Nephron progenitor cell (in vitro differentiated cells): ENCODE measurements at places on chromosomes 4 and X.

GRCh38 chr4:21664355-21664754, 284.2 kb downstream of the KCNIP4 start:
- no peak for DNase-seq

- DNase-seq, result no peak
Measured at GRCh38 chrX:19566359-19567222, 51.3 kb upstream of the MAP3K15 start.

- no peak for DNase-seq
Measured at GRCh38 chr4:161522031-161522430, 641.8 kb downstream of the FSTL5 start.

DNA sequence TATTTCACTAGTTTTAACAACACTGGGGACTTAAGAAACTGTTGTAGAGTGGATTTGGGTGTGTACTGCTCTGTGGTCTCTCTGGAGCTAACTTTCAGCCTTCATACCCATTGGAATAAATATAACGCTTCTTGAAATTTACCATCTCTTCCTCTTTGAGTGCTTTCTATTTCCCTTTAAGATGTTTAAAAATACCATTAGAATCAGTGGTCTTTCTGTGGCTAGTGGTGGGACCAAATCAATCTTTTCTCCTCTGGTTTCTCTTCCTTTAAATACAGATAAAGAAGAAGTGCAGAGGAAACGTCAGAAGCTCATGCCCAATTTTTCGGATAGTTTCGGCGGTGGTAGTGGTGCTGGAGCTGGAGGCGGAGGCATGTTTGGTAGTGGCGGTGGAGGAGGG, 92.0 kb downstream of the NFKB1 start:
- no peak for DNase-seq

DNA sequence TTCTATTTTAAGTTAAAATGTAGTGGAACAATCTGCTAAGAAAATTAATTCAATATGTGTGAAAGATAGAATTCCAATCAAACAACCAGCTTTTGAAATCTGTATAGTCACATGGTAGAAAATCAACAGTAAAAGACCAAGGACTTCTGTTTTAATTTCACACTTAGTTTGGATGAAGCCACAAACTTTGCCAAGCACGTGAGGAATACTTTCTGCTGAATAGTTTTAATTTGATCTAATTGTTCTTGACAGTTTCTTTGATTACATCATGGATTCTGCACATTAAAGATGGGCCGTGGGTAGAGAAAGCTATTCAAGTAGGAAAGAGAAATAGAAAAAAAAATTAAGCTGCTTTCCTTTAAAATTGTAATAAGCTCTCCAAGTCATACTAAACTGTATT, 137.9 kb upstream of the FAM241A start:
- no peak for DNase-seq

DNA sequence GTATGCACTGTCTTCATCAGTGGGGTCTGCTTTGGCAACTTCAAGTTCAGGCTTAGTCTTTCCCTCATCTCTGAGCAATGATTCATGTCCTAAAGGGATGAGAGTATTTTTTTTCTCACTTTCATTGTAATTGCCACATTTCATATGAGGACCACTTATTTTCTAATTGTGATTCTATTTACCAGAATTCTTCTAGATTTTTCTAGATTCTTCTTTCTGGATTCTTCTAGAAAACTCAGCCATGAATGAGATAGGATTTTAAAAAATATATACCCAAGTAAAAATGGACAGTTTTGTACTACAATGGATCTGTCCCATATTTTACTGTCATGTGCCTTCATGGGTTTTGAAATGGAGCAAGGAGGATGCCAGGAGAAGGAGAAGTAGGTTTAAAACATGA, 78.4 kb downstream of the TSPAN7 start:
- no peak for DNase-seq

GRCh38 chr4:144674711-144675110, 28.8 kb downstream of the HHIP start:
- peak; percentile 8 for DNase-seq

DNA sequence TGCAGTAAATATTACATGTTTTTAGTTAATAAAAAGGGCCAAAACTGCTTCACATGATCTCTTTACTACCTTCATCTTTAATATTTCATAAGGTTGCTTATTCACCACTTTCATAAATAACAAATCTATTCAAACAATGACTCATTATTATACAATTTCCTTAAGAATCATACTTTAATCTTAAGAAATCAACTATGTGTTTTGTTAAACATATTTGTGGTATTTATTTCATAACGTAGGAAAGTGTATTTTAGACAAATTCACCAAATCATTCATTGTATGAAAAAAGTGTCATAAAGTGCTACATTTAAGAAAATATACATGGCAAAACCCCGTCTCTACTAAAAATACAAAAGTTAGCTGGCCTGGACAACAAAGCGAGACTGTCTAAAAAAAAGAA, 150.5 kb upstream of the RXFP1 start:
- DNase-seq, result no peak

DNA sequence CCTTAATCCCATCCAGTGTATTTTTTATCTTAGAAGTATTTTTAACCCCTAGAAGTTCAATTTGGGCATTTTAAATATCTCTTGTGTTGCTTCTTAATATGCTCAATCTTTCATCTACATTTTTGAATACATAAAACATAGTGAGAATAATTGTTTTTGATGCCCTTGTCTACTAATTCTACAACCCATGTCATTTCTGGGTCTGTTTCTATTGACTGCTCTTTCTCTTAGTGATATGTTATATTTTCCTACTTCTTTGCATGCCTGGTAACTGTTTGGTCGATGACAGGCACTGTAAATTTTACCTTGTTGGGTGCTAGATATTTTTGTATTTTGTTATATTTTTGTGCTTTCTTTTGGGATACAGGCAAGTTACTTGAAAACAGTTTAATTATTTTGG, 56.3 kb downstream of the CYTL1 start:
- no peak for DNase-seq
